ENCODE measurements at places on chromosomes 4 and X.

- no peak for DNase-seq
These were observed 291.3 kb downstream of the GUCY2F start for GRCh38 chrX:109190542-109190941.

GRCh38 chr4:139455126-139455538 lies 1.2 kb downstream of the RAB33B start:
- no peak for DNase-seq

DNA sequence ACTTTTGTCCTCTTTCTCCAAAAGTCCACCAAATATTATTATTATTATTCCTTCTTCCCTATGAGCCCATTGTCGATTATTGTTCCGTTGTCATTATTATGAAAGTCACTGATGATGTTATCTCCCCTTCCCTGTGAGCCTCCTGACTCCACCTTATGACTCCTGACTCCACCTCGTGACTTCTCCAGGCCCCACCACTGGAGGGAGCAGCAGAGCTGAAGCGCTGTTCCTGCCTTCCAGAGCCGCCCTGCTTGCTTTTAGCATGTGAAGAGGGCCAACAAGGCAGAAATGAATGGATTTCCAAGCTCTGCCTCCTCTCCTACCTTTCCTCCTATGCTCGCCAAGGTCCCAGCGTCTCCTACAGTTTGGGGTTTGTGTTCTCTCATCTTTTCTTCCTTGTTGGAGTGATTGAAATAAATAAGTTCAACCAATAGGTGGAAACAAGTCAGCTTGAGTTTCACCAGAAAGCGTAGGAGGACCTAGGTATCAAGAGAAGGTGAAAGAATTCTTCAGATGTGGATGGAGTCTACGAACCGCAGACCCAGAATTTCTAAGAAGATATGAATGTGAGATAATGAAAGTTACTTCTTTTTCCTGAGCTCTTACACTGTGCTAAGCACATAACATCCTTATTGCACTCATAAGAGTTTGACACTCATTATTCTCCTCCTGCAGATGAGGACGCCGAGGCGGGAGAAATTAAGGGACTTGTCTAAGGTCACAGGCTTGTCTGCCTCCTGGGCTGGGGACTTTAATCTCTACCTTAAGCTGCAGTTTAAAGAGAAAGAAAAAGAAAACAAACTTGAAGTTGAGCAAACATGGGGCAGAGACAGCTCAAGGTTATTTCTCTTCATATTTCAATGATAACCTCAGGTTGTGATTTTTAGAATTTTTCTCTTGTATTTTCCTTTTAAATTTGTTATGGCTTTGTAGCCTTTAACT lies 26.1 kb downstream of the IGSF1 start:
- no peak for DNase-seq

- no peak for DNase-seq
These were observed 50.1 kb downstream of the FBXW7 start for GRCh38 chr4:152485726-152486276.

DNA sequence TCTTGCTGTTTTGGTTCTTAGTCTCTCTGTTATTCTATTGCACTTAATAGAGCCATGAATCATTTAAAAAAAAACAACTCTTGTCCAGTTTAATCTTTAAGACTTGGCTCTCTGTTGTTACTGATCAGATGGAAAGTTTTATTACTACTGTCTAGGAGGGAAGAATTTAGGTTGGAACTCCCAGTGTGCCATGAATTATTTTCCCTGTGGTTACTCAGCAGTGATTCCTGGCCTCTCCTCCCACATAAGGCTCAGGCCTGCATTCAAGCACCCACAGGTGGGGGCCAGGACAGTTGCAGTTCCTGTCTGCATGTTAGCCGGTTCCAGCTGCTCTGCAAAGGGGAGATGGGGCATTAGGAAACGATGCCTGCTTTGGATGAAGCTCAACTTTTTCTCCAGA lies 29.8 kb upstream of the ESX1 start:
- no peak for DNase-seq

Data from fibroblast of skin of left biceps (primary cell).